Caudate nucleus (tissue), 63 donors: ENCODE measurements at places on chromosomes 12 and 14.

- DNase-seq, result no peak
These were observed 6.3 kb upstream of the MLXIP start for GRCh38 chr12:122072031-122072970.

DNA sequence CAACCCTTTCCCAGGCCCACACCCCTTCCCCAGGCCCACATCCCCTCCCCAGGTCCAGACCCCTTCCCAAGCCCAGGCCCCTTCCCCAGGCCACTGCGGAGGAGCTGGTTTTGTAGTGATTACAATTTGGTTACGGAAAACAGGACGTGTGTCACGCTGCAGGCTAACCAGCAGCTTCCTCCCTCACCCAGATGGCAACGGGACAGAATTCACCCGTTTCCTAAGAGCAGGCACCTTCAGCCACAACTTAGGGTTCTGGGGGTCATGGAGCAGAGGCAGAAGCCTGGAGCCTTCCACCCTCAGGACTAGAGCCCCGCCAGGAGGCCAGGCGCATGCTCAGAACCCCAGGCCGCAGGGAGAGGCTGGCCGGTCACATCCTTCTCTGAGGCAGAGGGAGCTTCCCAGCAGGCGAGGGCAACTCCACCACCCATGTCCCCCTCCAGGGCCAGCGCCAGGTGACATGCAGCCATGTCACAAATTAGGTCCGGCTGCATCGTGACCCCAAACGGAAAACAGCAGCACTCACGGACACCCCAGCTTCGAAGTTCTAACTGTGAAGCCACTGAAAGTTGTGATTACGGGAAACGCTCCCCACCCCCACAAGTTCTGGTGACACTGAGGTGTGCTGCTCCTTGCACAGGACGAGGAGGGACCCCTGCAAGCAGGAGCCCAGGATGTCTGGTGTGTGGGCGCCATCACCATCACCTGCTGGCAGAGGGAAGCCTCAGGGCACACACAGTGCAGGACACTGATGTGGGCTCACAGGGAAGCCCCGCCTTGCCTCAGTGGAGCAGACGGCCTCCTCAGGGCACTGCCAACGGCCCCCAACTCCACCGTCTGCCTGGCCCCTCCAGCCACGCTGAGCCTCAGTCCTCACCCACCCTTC lies 7.7 kb downstream of the BRF1 start:
- no peak for DNase-seq

GRCh38 chr14:65344011-65344410 lies 68.5 kb upstream of the FUT8 start:
- no peak for DNase-seq

DNA sequence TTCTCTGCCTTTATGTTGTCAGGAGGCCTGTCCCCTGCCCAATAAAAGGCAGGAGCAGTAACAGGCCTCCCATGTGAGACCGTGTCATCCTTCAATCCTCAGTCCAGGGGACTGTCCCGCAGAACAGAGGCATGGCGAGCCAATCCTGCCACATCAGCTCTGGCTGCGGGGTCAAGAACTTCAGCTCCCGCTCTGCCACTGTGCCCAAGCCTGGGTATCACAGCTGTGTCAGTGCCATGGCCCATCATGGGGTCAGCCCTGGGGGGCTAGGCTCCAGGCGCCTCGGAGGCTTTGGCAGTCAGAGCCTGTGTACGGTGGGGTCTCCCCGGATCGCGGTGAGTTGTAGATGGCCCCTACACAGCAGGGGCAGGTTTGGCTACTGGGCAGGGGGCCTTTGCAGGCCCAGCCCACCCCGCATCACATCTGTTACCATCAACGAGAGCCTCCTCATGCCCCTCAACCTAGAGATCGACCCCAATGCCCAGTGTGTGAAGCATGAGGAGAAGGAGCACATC lies 19.9 kb upstream of the KRT83 start:
- DNase-seq, result no peak

DNA sequence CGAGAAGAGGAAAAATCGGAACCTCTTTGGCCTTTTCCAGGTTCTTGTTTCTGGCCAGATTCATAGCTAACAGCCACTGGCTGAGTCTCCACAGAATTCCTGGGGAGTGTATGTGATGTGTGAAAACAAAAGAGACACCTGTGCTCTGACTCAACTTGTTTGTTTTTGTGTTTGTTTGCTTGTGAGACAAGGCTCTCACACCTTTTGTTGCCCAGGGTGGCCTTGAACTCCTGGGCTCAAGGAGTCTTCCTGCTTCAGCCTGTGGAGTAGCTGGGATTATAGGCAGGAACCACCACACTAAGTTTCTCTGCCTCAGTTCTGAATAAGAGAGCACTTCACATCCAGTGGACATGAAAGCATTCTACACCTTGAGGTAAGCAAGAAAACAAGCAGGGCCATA lies 22.7 kb downstream of the MFAP5 start:
- no peak for DNase-seq

DNA sequence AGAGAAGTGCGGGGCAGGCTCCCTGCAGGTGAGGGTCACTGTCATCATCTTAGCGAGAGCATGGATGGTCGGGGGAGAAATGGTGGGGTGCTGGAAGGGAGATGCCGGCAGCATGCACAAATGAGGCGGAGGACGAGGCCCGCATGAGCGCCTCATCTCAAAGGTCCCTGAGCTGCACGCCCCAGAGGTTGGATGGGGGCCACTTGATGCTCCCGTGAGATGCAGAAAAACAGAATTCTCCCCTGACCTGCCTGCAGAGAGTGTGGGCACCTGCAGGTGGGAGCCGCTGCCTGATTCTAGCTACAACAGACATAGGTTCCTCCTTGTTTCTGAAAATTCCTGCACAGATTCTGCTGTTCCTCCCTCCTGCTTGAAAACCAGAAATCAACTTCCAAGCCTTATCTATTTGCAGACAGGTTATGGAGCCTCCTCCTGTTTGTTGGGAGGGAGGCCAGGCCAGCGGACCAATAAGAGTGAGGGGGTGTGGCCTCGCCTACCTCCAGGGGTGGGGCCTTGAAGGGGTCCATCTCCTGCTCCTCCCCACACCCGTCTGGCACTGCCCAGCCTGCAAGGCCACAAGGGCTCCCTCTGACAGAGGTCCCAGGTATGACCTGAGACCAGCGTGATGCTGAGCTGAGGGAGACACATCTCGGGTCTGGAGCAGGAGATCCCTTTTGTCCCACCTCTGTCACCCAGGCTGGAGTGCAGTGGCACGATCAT lies 67.2 kb downstream of the KDM2B start:
- DNase-seq, result no peak

GRCh38 chr12:93078577-93078976 lies 149.5 kb upstream of the EEA1 start:
- DNase-seq, result no peak

GRCh38 chr14:100328495-100329163 lies 5.5 kb downstream of the SLC25A47 start:
- DNase-seq, result no peak

DNA sequence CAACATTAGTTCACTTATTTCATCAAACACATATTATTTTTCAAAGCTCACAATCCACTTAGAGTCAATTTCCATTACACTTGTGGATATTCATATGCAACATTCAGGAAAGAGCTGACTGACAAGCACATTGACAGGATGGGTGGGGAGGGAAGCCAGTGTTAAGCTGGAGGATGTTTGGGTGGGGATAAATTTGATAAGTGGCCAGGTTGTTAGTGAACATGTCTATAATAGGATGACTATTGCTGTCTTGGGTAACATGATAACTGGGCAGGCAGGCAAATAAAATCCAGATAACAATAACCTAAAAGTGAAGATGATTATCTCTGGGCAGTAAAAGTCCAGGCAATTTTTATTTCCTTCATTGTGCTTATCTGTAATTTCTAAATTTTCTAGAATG lies 73.8 kb upstream of the OSBPL8 start:
- no peak for DNase-seq

- DNase-seq, result no peak
These were observed 91.9 kb downstream of the TMEM30B start for GRCh38 chr14:61188978-61189808.

GRCh38 chr12:89245090-89245489 lies 107.2 kb downstream of the DUSP6 start:
- no peak for DNase-seq

DNA sequence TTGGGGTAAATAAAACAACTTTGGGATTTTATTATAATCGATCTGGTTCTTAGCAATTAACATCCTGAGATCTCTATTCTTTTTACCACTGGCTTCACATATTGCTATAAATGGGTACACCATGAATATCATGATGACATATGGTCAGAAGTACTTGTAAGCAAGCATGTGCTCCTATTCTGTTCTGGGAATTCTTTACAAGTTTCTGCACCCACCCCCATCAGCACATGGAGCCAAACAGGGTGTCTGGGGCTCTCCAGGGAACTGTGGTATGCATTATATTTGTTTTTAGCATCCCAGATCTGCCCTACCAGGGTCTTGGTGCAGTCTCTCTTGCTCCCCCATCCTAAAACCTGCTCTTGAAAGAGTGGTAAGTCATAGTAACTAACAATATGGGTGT lies 31.3 kb downstream of the DMAC2L start:
- DNase-seq, result no peak

GRCh38 chr14:75432411-75432810 lies 4.6 kb downstream of the JDP2 start:
- no peak for DNase-seq

- DNase-seq, result no peak
These were observed 321.9 kb downstream of the RAD51B start for GRCh38 chr14:68141281-68142088.

DNA sequence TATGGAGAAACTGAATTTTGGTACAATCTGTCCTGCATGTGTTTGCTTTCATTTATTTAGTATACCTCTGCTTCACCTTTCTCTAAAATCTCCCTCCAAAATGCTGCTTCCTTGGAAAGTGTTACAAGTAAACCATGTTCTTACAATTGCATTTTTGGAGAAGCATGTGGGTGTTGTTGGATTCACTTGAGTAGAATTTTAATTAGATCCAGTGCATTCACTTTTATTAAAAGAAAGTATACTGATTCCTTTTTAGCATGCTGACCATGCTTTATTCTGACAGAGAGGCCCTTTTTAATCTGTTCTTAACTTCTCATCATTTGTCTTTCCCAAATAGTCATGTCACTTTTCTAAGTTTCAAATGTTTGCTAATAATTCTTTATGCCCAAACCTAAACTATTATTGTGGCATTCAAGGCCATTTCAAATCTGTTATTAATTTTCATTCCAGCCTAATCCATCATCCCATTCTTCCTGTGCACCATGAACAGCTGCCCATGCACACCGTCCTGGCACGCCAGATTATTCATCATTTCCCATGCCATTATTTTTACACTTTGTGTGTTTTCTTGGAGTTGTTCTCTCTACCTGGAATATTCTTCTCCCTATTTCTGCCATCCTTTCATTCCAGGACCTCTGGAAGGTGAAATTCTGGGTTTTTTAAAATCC lies 90.7 kb downstream of the METTL25 start:
- DNase-seq, result no peak

DNA sequence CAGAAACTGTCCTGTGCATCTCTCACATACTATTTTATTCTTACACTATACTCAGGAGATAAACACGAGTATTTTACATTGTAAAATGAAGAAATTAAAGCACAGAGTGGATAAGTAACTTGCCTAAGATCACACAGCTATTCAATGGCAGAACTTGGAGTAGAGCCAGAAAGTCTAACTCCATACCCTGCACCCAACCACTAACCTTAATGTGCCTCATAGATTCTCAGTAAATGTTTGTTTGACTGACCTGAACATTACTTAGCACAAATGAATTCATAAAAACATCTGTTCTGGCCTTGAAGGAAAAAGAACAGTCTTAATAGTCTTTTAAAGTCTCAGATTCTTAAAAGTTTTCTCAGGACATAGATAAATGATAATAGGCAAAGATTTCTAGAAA lies 83.5 kb upstream of the OVCH1 start:
- DNase-seq, result no peak

DNA sequence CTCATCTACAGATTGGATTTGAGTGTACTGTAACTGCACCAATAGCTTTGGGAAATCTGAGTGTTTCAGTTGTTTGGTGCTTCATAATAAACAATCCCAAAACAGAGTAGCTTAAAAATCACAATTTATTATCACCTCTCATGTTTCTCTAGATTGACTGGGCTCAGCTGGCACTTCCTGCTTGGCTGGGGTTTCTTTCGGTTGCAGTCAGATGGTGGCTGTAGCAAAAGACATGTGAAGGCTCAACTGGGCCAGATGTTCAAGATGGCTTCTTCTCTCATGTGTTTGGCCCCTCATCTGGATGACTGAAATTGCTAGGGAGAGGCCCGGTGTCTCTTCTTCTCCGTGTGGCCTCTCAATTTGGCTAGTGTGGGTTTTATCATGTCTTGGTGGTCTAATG lies 12.1 kb upstream of the BMP4 start:
- DNase-seq, result no peak

DNA sequence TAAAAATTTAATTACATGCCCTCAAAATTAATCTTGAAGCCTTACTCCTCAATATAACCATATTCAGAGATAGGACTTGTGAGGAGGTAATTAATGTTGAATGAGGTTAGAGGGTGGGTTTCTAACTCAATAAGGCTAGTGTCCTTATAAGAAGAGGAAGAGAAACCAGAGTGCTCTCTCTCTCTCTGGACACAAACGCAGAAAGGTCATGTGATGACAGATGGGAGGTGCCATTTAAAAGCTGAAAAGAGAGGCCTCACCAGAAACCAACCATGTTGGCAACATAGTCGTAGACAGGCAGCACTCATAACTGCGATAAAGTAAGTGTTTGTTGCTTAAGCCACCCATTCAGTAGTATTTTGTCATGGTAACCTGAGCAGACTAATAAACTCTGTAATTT lies 378.5 kb upstream of the LMO3 start:
- DNase-seq, result no peak

DNA sequence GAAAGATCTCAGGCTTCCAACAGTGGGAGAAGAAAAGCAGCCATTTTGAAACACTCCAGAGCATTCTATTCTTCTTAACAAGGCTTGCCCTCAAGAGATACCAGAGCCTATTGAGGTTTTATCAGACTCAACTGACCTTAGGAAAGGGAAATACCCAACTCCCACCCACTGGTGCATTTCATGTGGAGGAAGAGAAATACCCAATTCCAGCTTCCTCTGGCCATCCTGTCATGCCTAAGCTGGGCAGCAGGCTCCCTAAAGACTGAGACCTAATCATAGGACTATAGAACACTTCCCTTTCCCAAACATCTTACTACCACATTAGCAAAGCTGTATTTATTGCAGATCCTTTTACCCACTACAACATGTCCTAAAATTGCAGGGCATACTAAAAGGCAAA lies 164.5 kb downstream of the KIF21A start:
- no peak for DNase-seq

- DNase-seq, result no peak
These were observed 13.2 kb downstream of the KCNH3 start for GRCh38 chr12:49552014-49552413.

GRCh38 chr12:80862531-80862930 lies 75.2 kb downstream of the LIN7A start:
- DNase-seq, result no peak

DNA sequence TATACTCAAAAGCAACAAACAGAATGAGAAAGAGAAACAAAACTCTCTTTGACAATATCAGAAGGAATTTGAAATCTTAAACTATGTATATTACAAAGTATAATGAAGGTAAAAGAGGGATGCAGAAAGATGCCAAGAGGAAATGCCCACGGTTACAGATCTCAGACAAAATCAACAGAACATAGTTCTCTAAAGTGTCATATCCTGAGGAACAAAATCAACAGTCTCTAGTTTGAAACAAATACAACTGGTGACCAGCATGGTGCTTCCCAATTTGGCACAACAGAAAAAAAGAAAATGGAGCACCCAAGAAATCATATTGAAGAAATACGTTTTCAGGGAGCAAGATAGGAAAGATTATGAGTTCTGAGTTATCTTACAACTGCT lies 116.5 kb downstream of the METTL25 start:
- no peak for DNase-seq
